Substantia nigra (tissue), 51 donors: ENCODE measurements at places on chromosomes 1 and 21.

DNA sequence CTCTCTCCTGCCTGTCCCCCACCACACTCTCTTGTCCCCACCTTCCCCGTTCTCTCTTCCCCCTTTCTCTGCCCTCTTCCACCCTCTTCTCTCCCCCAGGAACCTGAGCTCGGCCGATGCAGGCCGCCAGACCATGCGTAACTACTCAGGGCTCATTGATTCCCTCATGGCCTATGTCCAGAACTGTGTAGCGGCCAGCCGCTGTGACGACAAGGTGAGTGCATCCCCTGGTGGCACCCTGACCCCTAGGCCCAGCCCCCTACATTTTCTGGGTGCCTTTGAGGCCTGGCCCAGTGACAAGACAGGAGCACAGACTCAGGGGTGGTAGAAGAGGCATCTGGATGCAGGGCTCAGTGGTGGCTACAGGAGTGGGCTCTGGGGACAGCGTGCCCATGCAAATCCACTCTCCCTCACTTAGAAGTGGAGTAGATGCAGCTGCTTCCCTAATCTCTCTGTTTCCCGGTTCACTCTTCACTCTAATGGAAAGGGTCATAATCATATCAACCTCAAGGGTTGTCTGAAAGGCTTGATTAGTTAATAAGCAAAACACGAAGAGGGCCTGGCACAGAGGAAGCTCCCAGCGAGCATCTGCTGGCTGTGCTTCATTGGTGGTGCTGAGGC, 37.0 kb downstream of the PKP1 start:
- no peak for DNase-seq

- no peak for DNase-seq
Measured at GRCh38 chr21:41361786-41362604, at the start of gene MX2. TSS of gene MX2 (plus strand) at chr21:41362027. CDS start at chr21:41376907, 14,880 bp downstream.

GRCh38 chr1:70826428-70826827, 221.2 kb downstream of the PTGER3 start:
- no peak for DNase-seq

- peak; percentile 86 for DNase-seq
Measured at GRCh38 chr1:43836267-43836951, 97.2 kb upstream of the ARTN start.

DNA sequence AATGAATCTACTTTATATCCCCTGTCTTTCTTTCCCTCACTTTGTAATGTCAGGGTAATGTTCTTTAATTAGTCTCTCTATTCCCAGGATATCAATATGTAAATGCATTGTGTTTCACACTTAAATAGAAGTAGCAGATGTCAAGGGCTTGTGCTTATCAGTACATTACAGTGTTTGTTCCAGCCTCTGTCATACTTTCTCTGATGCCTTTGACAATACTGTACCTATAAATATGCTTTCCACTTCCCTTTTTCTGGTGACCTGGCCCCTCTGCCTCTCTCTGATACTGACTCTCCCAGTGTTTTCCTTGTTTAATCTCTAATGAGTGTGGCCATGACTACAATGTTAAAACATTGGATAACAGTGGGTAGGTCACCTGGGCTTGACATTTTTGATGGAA, 862.0 kb upstream of the NEGR1 start:
- no peak for DNase-seq

DNA sequence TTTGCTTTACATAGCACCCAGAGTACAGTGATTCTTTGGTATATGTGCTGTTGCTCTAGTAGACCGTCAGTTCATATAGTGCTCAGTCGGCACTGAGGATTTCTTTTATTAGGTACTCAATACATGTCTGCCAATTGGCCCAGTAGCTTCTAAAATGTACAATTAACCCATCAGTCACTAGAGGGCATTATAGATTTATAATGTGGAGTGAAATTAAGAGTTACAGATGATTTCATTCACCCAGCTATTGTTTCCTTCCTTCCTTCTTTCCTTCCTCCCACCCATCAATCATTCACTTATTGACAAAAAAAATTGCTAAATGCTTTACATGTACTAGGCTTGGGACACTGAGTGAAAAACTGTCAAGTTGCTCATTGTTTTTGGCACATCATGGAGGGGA, 263.6 kb upstream of the USP24 start:
- no peak for DNase-seq

DNA sequence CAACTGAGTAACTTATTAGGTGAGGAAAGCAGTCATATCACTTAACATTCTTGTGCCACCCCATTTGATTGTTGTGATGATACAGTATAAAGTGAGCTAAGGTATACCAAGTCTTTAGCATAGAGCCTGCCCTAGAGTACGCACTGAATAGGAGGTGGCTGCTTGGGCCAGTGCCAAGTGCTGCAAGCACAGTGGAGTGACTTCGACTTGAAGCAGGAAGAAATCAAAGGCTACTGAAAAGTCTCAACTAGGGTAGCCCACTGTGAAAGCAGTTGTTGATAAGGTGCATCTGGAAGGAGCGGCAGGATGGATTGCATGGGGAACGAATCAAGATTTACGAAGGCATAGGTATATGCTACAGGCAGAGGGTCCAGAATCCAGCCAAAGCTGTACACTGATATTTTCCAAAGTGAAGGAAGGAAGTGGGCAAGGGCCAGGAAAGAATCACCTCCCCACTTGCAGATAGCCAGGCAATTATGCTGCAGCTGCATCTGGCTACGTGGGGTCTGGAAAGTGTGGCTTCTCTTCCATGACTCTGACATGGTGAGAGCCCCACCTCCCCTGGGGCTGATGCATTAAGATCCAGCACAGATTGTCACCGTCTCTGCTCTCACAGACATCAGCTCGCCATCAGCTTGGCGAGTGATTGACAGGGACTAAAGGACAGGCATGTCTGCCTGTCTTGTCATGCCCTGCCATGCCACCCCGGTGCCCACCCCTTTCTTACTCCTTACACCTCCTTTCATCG, 287.0 kb upstream of the PLXNA2 start:
- DNase-seq = no peak

- DNase-seq = no peak
Measured at GRCh38 chr1:240074422-240074821, 17.3 kb upstream of the FMN2 start.
